ENCODE measurements at places on chromosomes 6 and 20.

- no peak for DNase-seq
Measured at GRCh38 chr6:85684133-85684808, 41.6 kb upstream of the SYNCRIP start.

DNA sequence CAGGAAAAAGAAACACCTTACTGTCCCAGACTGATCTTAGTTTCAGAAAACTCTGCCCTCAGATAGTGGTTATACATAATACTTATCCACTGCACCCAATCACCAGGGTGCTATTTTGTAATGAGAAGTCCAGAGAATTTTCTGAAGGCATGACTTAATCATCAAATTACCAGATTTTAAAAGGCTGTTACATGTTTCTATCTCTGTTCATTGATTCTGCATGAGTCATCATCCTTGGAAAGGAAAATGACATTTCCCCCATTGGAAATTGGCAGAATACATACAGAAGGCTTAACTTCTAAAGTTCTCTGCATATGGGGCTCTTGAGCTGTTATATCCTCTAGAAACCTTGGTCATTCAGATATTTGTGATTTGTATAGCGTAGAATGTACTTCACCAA is 587.9 kb upstream of the FLRT3 start:
- no peak for DNase-seq

DNA sequence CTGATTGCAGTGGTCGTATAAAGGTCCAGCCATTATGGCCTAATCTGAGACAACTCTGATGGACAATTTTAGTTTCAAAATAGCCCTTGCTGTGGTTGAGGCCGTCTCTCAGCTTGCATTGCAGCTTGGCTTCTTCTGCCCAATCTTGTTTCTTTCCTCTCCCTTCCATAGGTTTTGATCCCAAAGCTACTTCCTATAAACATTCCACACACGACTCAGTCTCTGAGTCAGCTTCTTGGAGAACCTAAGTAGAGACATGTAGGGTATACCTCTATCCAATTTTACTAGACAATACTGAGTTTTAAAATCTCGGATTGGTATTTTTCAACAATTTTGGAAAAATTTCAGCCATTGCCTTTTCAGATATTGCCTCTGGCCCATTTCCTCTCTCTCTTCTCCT is 13.4 kb downstream of the IYD start:
- DNase-seq = no peak

GRCh38 chr6:72061286-72061685 is 174.9 kb downstream of the RIMS1 start:
- DNase-seq = no peak

DNA sequence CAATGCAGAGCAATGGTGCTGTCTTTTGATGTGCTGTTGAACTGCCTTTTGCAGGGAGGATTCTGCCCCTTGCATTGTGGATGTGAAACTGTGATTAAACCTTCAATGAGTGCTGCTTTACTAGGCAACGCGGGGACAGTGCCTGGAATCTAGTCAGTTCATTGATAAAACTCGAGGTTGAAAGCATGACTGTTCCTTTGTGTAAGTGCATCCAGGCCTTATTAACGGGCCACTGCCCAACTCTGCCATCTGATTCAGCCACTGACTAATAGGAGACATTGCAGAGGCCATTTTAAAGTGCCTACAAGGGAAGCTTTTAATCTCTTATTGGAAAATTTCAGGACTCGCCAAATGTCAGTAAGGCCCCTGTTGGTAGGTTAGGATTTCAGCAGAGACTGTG is 49.3 kb downstream of the SLC35F1 start:
- DNase-seq = no peak

DNA sequence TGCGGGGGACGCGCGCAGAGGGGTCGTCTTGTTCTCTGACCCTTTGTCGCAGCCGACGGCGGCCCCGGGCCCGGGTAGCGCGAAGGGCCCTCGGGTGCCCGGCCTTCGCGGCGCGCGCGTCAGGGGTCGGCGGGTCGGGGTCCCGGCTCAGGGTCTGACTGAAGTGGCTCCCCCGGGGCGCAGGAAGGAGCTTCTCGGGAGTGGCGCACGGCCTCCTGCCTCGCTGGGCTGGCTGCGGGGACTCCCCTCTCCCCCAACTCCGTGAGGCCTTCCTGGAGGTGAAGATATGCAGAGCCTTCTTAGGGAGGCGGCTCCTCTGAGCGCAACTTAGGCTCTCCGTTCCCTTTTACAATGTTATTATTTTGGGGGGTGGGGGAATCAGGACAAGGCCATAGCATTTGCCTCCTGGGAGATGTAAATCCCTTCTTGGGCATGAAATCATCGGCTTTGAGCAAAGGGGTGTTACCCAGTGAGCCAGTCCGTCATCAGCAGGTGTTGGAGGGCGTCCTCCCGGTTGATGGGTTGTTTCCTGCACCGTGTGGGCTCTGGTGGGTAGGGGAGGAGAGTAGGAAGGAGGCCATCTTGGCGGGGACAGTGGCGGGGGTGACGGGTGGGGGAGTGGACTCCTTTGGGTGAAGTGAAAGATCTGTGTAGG is 523 bp downstream of the CDS2 start:
- peak; percentile 32 for DNase-seq

DNA sequence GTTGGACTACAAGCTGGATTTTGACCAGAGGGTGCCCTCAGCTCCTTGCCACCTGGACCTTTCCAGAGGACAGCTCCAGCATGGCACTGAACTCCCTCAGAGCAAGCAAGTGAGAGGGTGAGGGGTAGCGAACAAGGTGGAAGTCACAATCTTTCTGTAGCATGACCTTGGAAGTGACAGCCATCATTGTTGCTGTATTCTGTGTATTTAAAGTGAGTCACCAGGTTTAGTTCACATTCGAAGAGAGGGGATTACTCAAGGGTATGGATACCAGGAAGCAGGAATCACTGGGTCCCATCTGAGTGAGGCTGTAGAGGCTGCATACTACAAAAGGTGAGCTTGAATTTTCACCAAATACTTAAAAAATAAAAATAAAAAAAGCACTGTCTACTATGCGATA is 280.0 kb upstream of the SPTLC3 start:
- no peak for DNase-seq

DNA sequence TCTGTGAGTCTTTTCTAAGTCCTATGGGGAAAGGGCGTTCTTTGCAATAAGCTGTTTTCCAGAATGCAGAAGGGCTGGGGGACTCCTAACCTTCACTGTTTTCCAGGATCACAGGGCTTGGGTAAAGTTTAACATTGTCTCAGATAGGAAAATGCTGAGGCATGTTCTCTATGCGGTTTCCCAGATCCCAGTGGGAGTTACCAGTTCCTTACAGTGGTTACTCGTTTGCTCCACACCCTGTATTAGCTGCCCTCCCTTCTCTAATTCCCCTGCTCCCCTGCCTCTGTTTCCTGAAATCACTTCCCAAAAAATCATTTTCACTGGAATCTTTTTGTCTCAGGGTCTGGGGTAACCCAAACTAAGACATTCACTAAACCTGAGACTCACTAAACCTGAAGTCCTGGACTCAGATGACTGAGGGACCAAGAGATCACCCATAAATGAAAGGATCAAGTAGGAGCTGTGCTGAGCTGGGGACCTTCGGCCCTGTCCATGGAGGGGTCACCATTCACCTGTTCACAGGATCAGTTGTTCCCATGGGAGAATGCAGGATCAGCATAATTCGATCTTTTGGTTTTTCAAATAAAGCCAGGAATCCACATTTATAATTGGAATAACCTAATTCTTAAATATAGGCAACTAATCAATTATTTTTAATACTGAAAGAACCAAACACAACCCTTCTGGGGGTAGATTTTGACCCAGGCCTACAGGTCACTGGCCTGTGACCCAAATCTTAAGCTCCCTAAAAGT is 76.2 kb downstream of the ISM1 start:
- DNase-seq = no peak

GRCh38 chr20:36497856-36498255 is 43.5 kb upstream of the MYL9 start:
- DNase-seq = no peak

- DNase-seq = no peak
Measured at GRCh38 chr6:138446821-138447220, 42.8 kb downstream of the HEBP2 start.

Data from activated naive CD8-positive, alpha-beta T cell treated with anti-CD3 and anti-CD28 coated beads, Interleukin-2, amount 50 U/mL, for 16 hours (primary cell).